ENCODE measurements at places on chromosomes 2 and 18.
A peak's percentile ranks its signal among the peaks of the same experiment; 100 is the strongest.

DNA sequence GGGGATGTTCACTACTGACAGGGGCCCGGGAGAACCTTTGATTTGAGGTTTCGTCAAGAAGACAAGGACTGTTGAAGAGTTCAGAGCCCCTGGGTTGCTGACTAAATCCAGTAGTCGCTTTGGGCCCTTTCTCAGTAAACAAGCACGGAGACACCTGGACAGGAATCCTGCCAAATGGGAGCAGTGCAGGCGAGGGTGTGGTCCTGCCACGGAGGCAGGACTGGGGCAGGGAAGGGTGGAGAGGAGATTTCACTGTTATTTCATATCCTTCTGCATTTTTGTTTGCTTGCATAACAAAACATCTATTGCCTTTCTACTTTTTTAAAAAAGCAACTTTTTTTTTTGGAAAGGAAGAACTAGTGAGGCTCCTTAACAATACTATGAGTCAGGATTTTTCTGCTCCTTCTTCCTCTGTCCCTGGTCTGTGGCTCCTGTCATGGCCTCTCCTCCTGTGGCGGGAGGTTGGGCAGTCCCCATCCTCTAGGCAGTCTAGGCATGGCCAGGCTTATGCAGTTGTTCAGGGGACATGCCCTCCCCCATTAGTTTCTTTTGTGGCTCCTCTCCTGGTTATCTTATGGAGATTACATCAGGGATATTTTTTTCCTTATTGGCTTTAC is 57.7 kb downstream of the ARHGEF4 start:
- no peak for DNase-seq

DNA sequence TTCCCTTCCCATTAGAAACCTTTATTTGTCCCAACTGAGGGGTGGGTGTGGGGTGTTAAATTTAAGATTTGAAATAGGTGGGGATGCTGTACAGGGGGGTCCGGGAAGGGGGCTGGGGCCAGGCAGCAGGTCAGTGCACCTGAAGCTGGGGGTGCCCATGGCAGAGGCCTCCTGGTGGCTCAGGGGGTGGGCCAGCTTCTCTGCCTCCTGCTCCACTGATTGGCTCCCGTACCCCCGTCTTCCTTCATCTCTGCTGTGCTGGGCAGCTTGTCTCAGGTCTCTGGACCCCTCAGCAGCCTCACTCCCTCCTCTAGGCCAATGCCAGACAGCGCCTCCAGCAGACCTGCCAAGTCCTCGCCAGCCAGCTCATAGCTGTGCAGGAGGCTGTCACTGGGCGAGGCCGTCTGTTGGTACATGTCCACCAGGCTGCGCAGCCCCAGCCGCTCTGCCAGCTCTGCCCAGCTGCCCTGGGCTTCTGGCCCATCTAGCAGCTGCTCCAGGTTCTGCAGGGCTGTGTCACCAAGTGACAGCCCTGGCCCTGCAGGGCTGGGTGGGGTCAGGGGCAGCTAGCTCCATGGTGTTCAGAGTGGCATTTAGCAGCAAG is 2.0 kb upstream of the ANKRD62 start:
- DNase-seq, result no peak

- DNase-seq, result no peak
Observed at GRCh38 chr2:223956300-223956699, 963 bp upstream of the MRPL44 start.

DNA sequence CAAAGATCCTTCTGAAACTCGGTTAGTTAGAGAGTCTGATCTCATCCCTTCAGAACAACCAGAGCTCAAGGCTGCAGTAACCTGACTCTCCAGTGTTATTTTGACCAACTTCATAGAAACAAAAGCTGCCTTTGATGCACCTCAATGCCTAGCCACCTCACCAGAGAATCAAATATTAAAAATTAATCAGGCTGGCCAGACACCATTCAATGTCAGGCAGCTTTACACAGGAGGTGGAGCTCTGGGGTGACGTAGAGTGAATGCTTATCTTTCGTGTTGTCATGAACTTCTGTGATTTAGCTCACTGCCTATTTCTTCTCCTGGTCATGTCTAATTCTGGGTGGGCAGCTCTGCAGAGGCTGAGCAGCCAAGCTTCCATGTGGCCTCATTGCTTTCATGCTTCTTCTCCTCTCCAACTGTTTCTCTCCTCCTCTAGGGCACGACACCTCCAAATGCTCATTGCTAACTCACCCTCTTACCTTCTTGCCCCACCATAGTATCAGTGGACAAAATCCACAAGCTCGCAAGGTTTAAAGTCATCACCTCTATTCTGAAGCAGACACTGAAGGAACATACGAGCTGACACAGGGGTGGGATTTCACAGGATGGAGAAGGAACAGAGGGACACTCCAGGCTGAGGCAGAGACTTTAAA is 39.4 kb downstream of the AAK1 start:
- DNase-seq, result peak; percentile 72

- no peak for DNase-seq
Observed at GRCh38 chr2:10863837-10864236, 47.9 kb upstream of the KCNF1 start.

- DNase-seq, result no peak
Observed at GRCh38 chr18:70397259-70397925, 108.5 kb downstream of the SOCS6 start.

Measured in hematopoietic multipotent progenitor cell treated with erythropoietin and hydrocortisone succinate and interleukin-3 and kit ligand, for 15 days (in vitro differentiated cells).